ENCODE measurements at places on chromosomes 7 and 10.

DNA sequence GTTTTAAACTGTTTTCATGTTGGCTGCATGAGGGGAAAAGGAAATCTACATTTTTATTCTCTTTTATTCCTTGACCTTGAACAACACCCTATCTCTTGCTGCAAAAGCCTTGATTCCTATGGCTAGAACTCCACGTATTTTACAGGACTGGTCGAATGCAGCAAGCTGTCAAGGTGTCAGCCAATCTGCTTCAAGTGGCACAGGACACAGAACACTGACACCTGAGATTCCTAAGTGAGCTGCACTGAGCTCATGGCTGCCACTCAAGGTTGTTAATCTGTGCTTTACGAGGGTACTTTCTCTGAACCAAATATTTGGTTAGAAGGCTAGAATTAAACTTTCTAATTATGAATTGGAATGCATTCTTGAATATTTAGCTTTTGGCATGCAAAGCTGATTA, 349.7 kb upstream of the COBL start:
- no peak for DNase-seq

- no peak for DNase-seq
Observed at GRCh38 chr7:120442838-120443237, 169.9 kb downstream of the KCND2 start.

GRCh38 chr10:132612571-132613504, 75.3 kb downstream of the INPP5A start:
- no peak for DNase-seq

DNA sequence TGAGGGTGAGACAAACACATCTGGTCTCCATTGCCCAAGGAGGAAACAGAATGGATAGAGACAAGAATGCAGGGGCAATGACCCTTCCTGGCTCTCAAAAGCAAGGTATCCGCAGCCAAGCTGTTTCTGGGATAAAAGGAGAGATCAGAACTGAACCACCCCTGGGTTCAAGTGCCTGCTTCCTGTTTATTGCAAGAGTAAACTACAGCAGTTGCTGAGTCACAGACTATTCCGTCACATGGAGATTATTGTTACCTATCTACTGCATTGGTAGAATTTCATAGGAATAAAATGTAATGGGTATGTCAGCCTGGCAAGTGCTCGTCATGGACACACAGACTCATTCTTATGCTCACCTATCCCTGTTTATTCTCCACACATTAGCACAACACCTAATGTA, 821.6 kb downstream of the GRID1 start:
- DNase-seq, result no peak

GRCh38 chr10:114761205-114762193, 60.1 kb upstream of the FHIP2A start:
- no peak for DNase-seq
